ENCODE measurements at places on chromosomes 2 and 18. TPM values are rescaled to one million over a fixed set of nuclear protein-coding genes. Genes with fewer than 3 reads are reported as not detected.

- no peak for DNase-seq
Measured at GRCh38 chr2:126786765-126787164, 111.9 kb upstream of the TEX51 start.

DNA sequence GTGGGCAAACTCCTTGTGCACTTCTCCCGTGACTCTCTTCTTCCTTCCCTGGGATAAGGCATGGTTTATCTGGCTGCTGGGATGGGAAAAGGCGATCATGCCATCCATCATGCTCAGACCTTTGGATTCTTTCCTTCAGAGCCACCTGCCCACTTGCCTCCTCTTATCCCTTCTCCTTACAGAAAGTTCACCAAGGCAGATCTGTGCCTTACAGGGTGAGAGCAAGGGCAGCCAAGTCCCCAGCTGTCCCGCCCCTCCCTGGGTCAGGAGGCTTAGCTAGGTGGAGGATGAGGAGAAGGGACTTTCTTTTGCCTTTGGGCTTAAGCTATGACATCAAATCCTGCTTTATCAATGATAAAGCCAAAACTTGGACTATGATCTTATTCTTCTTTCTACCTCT lies 47.6 kb downstream of the KCNE4 start:
- DNase-seq: no peak

Gene DSG4
- polyA plus RNA-seq: 0.05 TPM

Gene KIAA2012
- 0.05 TPM for polyA plus RNA-seq

GRCh38 chr2:170361090-170361936 lies 183.4 kb downstream of the MYO3B start:
- no peak for DNase-seq

Data from thymus (tissue), 14 donors.